ENCODE measurements at places on chromosomes 13 and 19.

DNA sequence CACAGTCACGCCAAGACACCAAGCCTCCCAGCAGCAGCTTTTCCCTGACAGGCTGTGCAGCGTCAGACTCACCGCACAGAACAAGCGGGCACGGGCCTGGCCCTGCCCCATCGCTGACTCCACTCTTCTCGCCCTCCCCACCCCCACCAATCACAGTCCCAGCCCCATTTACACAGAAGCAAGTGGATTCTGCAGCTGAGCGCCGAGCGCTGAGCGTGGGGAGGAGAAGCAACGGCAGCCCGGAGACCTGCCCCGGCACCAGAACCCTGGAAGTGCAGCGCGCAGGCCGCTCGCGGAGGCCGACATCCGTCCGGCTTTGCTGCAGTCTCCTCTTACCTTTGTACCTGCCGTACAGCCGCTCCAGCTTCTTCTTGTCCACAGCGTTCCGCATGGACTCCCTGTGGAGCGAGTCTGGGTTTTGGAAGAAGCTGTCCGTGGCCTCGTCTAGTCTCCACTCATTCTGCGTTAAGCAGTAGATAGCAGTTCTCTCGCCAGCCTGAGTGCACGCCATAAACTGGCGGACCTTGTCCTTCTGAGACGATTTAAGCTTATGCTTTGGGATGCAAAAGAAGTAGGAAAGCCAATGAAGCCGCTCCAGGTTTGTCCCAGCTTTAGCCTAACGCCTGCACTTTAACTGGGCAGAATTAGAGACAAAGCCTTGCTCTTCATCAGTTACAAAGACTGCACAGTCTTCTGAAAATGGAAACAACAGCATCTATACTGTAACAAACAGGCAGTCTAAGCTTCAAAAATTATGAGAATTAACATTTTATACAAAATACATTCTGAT is 6.8 kb downstream of the DCUN1D2 start:
- no peak for DNase-seq

DNA sequence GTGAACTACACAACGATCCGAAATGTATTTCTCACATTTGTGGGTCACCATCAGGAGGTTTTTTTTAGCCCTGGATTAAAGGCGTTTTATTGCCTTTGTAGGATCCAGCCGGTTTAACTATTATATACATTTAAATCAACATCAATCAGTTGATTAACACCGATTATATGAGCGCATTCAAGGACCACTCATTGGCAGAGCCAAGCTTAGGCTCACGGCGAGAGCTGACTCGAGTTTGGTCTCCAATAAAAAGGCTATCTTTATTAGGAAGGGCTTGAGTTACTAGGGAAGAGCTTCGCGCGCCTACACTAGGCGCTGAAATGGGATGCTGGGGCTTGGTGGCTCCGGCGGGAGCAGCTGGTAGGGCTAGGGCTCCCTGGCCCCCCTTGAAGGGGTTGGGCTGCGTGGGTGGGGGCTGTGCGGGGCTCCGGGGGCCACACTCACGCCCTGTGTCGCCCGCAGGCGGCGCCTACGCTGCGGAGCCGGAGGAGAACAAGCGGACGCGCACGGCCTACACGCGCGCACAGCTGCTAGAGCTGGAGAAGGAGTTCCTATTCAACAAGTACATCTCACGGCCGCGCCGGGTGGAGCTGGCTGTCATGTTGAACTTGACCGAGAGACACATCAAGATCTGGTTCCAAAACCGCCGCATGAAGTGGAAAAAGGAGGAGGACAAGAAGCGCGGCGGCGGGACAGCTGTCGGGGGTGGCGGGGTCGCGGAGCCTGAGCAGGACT is 4.2 kb downstream of the PDX1 start:
- DNase-seq: no peak

DNA sequence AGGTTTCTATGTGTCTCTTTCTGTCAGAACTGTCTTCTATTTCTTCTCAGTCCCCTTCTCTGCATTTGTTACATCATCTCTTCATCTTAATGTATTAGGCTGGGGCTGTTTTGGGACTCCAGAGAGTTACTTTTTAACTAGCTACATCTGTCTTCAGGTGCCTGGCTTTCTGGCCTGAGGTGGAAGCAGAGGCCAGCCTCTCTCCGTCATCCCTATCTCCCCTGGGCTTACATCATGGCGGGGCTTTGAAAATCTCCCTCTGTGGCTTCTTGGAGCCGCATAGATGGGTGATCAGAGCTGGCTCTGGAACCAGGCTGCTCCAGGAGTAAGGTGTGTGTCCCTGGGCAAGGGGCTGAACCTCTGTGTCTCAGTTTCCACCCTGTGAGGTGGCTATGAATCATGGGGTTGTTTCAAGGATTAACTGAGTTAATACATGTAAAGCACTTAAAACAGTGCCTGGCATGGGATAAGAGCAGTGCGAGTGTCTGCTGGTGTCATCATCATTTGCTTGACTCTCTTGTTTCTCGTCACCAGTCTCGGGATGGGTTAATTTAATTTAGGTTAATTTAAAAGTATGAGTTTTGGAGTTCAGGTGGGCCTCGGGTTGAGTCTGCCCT is 2.0 kb downstream of the EPN1 start:
- no peak for DNase-seq

GRCh38 chr13:98310485-98311199 is 133.6 kb upstream of the RNF113B start:
- no peak for DNase-seq

DNA sequence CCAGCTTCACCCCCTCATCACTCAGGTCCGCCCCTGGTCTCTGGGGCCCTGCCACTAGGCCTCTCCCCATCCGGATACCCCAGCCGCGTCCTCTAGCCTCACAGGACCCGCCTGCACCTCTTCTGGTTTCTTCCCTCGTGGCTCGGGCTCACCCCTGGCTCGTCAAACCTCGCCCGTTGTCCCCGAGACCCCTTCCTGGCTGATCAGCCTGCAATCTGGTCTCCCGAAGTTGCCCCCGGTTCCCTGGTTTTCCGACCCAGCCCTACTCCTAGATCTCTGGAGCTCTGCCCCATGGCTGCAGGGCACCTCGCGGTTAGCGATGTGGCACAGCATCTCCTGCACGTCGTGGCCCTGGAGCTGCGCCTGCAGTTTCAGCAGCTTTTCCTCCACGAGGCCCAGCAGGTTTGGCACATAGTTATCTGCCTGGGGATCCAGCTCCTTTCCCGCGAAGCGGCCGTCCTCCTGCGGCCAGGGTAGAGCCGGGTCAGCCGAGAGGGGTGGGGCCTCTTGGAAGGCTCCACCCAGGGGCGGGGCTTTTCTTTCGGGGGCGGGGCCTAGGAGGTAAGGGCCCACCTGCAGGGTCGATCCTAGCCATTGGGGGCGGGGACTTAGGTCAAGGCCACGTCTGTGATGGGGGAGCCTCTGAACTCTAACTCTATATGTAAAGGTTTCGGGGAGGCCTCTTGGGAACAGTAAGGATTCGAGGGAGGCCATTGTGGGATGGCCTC is 2.4 kb upstream of the RGL3 start:
- no peak for DNase-seq

GRCh38 chr13:65336916-65337315 is 1893.2 kb downstream of the PCDH9 start:
- DNase-seq: no peak

GRCh38 chr19:45995715-45996385 is 583 bp downstream of the CCDC61 start:
- DNase-seq: no peak

DNA sequence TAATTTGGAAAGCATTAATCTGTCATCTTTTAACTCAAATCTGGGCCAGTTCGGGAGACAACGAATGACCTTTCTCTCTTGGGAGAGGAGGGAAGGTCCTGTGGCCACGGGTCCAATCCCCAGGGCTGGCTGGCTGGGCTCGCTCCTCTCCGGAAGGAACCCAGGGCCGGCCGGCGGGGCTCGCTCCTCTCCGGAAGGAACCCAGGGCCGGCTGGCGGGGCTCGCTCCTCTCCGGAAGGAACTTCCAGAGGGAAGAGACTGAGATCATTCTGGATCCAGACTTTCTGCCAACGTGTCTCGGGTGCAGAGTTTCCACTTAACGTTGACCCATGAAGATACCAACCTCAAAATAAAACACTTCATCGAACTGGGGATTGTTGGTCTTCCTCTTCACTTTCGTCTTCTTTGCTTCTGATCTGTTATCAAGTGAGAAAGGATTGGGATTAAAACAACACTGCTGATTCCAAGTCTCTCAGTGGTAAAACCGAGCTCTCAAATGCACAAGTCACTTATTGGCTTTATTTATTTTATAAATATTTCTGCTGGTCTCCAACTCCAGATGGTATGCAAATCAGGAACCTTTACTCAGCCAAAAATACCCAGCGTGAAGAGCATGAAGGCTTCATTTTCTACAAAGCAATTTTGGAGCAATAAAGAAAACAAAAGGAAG is 53.3 kb upstream of the C13orf46 start:
- DNase-seq: no peak

DNA sequence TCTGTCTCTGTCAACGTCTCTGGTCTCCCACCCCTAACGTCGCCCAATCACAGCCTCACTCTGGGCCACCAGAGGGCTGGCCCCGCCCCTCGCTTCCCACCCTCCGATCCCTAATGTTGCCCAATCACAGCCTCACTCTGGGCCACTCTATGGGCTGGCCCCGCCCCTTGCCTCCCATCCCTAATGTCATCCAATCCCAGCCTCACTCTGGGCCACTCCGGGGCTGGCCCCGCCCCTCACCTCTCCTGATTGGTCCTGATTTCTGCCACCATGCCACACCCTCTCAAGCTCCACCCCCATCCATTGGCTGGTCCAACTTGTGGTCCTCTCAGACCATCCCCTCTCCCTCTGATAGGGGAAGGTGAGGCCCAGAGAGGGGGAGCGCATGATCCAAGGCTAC is 24.9 kb downstream of the CELF5 start:
- no peak for DNase-seq

GRCh38 chr13:56189439-56189838 is 951.3 kb upstream of the PRR20A start:
- DNase-seq: no peak

GRCh38 chr13:87925006-87925405 is 253.8 kb downstream of the SLITRK5 start:
- no peak for DNase-seq

- DNase-seq: no peak
These were observed 26.5 kb upstream of the CASP14 start for GRCh38 chr19:15022752-15023151.

DNA sequence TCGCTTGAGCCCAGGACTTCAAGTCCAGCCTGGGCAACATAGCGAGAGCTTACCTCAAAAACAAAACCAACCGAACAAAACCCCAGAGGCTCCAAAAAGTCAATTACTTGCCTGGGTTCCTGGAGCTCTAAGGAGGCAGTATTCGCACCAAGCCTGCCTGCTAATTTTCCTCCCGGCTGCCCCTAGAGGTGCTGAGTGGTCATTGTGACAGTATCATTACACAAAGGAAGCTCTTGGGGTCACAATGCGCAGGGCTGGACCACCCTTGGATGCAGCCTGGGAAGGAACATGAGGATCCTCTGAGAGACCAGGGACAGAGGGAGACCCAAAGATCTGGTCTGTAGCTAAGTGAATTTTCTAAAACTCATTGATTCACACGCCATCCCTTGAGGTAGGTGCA is 8.5 kb upstream of the PEX11G start:
- peak; percentile 56 for DNase-seq

- no peak for DNase-seq
These were observed 342.7 kb downstream of the LMO7 start for GRCh38 chr13:75978818-75979217.

DNA sequence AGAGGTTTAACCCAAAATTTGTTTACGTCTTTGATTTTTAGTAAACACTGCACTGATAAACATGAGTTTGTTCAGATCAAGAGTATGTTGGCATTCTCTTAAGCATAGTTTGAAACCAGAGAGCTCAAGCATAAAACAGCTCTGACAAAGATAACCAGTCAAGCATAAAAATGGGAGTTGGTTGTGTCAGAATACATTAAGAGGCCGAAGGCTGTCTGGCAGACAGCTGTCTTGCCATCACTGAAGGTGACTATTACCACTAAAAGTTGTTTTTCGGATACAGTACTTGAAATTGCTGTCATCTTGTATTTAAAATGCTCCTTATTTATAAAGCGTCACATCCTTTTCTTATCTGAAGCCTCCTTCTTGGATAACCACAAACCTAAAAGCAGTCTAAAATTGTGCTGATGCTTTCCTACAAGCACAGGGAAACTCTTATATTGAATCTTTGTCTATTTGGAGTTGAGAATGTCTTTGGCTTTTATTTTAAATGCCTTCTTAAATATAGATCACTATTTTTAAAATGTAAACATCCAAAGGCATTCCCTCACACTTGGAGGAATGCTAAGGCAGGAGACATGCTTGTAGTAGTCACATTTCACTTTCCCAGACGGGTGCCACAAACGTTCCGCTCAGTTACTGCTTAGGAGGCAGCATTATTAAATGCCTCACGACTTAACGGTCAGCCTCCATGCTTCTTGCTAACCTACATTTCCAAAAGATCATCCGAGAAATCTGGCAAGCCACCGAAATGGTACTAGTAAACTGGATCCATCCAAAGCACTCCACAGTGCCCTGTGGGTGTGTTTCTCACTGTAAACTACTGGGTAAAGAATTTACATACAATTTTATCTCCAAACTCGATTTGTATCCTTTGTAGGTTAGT is 1.5 kb downstream of the SMAD9 start:
- no peak for DNase-seq

GRCh38 chr19:590396-590745 is 690 bp downstream of the HCN2 start:
- DNase-seq: no peak

DNA sequence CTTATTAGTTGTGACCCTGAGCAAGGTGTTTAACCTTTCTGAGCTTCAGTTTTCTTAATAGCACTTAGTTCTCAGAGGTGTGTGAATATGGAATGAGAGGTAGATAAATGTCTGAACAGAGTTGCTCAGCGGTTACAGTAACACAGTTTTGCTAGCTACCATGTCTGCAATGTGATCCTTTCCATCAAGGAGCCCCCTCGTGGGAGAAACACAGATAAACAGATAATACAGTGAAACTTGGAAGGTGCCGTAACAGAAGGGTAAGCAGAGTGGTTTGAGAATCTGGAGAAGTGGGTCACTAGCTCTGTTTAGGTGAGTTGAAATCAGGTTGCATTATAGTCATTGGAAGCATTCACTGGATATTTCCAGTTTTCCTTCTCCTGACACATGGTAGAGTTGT is 38.9 kb downstream of the IRS2 start:
- DNase-seq: no peak

Data from Kasumi-1 (cell line).